HFFc6 (cell line): ENCODE measurements at places on chromosomes 7 and 10.

GRCh38 chr7:11831736-11832495, at the start of gene THSD7A:
Gene THSD7A, minus strand, starts transcription at chr7:11832198. Its CDS starts 252 bp downstream, at chr7:11831946.
- peak within 1 kb of the TSS; percentile 37 for H3K4me3 ChIP-seq
- no peaks in the 10 kb centered on the region for H3K27me3 ChIP-seq
- H3K4me1 ChIP-seq, result no peaks in the 10 kb centered on the region
- no peak for DNase-seq

DNA sequence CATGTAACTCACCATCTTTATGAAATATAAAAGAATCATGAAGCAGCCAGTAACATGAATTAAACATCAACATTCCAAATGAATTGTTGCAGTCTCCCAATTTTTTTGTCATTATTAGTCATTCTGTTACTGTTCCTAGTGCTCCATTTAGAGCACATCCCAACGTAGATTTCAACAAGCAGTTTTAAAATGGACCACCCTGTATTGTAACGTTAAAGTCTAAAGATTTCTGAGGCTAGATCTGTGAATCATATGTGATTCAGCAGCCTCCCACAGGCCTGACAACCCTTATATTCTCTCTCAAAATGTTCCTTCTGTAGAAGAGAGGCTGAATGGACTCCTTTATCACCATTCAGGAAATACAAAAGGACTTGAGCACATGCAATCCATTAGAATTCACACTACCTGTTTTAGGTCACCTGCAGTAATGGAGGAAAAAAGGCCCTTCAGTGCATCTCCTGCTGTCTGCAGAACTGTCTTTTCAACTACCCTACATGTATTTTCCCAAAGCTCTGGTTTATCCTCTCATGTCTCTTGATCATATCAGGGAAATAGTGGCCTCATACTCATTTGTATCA, 81.4 kb downstream of the CACNA2D1 start:
- no peaks in the 10 kb centered on the region for H3K36me3 ChIP-seq
- peak; percentile 73 for DNase-seq
- H3K4me3 ChIP-seq, result peak overlapping the region; percentile 70
- H3K27me3 ChIP-seq, result no peaks in the 10 kb centered on the region

DNA sequence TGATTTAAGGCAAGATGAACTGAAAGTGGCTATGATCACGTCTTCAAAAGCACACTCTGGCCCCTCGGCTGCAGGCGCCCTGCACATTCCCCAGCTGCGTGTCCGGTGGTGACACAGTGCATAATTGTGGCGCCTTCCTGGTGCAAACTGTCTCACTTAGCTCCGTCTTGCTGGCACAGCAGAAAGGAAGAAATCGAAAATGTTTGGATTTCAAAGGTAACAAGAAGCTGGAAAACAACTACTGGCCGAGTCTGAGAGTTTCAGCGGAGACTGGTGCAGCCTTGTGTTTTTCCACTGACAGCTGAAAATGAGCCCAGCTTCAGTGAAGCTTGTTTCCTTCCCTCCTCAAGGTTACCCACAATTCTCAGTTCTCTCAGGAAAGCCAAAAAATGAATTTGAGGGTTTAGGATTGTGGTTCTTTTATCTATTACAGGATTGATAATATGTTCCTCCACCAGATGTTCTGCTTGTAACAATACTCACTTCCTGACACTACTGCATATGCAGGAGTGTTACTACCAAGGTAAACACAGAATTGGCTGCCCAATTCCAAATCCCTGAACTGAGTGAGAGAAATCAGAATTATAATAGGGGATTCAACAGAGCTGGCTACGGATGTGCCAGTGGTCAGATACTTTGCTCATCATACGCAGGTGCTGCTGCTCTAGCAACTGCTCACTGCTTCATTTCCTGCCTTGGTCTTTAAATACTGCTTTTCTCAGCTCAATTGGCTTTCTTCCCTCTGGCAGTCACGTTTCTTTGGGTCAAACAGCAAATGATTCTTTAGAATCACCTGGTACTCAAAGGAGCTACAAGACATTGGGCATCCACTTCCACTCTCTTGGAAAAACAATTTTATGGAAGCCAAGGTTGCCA, 63.7 kb downstream of the TRUB1 start:
- no peak for DNase-seq
- H3K4me1 ChIP-seq, result peaks cover 16% of the 10 kb centered on the region
- H3K27me3 ChIP-seq, result peaks cover 5% of the 10 kb centered on the region; the same call in 1 of the 2 replicates
- H3K27ac ChIP-seq, result no peak overlapping the region
- H3K36me3 ChIP-seq, result no peaks in the 10 kb centered on the region
- peak overlapping the region; percentile 53 for H3K4me3 ChIP-seq

DNA sequence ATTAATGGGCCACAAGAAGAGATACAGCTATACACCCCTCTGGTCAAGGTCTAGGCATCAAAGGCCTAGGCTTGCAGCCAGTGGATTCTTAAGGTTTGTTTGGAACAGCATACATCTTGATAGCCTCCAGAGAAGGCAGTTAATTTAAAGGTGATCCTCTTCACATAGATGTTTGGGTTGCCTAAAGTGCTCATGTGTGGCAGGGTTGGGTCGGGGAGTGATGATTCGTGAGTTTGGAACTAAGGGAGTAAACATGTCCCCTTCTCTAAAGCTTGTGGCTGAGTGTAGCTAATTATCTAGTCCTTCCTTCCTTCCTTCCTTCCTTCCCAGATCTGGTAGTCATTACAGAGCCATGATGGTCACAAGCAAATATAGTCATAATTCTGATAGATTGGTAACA, 12.4 kb downstream of the PCLO start:
- no peaks in the 10 kb centered on the region for H3K4me1 ChIP-seq
- H3K27me3 ChIP-seq, result no peaks in the 10 kb centered on the region
- no peak overlapping the region for H3K27ac ChIP-seq
- H3K4me3 ChIP-seq, result no peak overlapping the region

GRCh38 chr10:101397140-101397539, 43.2 kb downstream of the BTRC start:
- H3K27me3 ChIP-seq, result no peaks in the 10 kb centered on the region
- H3K4me1 ChIP-seq, result peaks cover 11% of the 10 kb centered on the region
- no peak overlapping the region for H3K4me3 ChIP-seq
- peak overlapping the region; percentile 58 for H3K27ac ChIP-seq
- H3K36me3 ChIP-seq, result no peaks in the 10 kb centered on the region
- DNase-seq, result peak; percentile 77

GRCh38 chr7:130741331-130741995, 7.5 kb upstream of the KLF14 start:
- H3K4me1 ChIP-seq, result no peaks in the 10 kb centered on the region
- H3K27me3 ChIP-seq, result peaks cover 29% of the 10 kb centered on the region
- no peak overlapping the region for H3K4me3 ChIP-seq
- no peak overlapping the region for H3K27ac ChIP-seq

DNA sequence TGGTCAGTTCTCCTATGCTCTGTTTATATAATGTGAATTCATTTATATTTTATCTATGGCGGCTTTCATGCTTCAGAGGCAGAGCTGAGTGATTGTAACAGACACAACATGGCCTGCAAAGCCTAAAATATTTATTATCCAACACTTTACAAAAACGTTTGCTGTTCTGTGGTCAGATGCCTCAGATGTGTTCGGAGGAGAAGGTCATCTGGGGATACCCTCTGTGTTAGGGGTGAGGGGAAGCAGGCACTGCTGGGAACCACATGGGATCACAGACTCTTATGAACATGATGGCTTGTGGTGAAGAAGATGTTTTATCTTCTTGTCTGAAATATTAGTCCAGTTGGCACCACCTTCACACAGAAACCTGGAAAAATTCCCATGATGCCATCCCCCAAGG, 203.4 kb downstream of the PHTF2 start:
- no peaks in the 10 kb centered on the region for H3K36me3 ChIP-seq
- peaks cover 3% of the 10 kb centered on the region for H3K27me3 ChIP-seq
- DNase-seq, result no peak
- H3K4me1 ChIP-seq, result no peaks in the 10 kb centered on the region
- H3K27ac ChIP-seq, result no peak overlapping the region
- H3K4me3 ChIP-seq, result no peak overlapping the region

DNA sequence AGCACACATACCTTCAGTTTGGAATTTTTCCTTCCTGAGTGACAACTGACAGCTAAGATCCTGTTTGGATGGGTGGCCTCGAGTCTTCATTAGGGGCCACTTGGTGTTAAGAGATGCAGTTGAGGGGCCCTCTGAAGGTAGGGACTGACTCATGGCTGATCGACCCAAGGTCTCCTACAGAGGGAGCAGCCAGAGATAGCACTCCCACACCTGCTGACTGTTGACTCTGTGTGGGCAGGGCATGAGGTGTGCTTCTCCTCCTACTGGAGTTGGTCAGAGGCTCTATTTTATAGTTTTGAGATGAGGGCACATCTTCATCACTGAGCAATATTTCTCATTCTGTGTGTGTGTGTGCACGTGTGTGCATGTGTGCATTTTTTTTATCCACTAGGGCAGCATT, 378.8 kb upstream of the PODXL start:
- DNase-seq, result no peak
- no peak overlapping the region for H3K27ac ChIP-seq
- H3K4me1 ChIP-seq, result no peaks in the 10 kb centered on the region
- peaks cover 24% of the 10 kb centered on the region for H3K27me3 ChIP-seq
- no peak overlapping the region for H3K4me3 ChIP-seq
- H3K36me3 ChIP-seq, result no peaks in the 10 kb centered on the region

DNA sequence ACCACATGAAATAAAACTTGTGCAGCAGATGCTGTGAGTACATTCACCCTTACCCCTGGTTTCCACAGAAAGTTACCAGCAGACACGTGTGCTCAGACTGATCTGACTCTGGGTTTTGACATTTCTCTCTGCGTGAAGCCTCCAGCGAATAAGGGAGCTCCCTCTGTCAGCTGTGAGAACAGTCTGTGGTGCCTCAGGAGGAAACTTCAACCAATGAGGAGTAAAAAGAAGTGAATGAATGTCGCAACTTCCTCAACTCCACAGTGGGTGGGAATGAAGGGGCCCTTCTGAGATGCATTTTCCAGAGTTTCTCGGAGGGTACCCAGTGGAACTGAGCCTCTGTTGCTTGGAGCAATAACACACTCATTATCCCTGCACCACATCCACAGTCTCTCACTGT, 743.4 kb downstream of the TNS3 start:
- peaks cover 36% of the 10 kb centered on the region for H3K4me1 ChIP-seq
- no peak overlapping the region for H3K4me3 ChIP-seq
- H3K27ac ChIP-seq, result no peak overlapping the region

DNA sequence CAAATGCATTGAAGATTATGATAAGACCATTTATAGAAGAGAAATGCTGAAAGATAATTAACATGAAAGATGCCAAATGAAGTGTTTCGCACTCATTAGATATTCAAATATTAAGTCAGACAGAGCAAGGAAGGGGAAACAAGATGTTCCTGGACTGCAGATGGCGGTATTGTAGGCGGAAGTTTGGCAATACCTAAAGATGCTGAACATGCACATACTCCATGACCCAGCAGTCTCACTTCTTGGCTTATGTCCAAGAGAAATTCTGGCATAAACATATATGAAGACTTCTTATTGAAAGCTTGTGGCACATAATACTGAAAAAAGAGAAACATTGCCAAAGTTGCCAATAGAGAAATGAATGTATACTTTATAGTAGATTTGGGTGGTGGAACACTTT, 325.4 kb upstream of the SEMA3C start:
- no peak overlapping the region for H3K27ac ChIP-seq
- no peaks in the 10 kb centered on the region for H3K36me3 ChIP-seq
- no peak for DNase-seq
- peaks cover 12% of the 10 kb centered on the region for H3K4me1 ChIP-seq
- no peaks in the 10 kb centered on the region; the same call in 1 of the 2 replicates for H3K27me3 ChIP-seq
- no peak overlapping the region for H3K4me3 ChIP-seq

GRCh38 chr10:31147210-31147608, 115.5 kb upstream of the ZNF438 start:
- peaks cover 3% of the 10 kb centered on the region; the same call in 1 of the 2 replicates for H3K27me3 ChIP-seq
- no peaks in the 10 kb centered on the region for H3K36me3 ChIP-seq
- H3K4me3 ChIP-seq, result peak overlapping the region; percentile 49
- peaks cover 41% of the 10 kb centered on the region for H3K4me1 ChIP-seq
- DNase-seq, result peak; percentile 74

GRCh38 chr10:132571650-132572544, 34.3 kb downstream of the INPP5A start:
- DNase-seq, result peak; percentile 85
- peaks cover 8% of the 10 kb centered on the region; the same call in 1 of the 2 replicates for H3K4me1 ChIP-seq
- no peak overlapping the region; the same call in 1 of the 2 replicates for H3K27ac ChIP-seq

DNA sequence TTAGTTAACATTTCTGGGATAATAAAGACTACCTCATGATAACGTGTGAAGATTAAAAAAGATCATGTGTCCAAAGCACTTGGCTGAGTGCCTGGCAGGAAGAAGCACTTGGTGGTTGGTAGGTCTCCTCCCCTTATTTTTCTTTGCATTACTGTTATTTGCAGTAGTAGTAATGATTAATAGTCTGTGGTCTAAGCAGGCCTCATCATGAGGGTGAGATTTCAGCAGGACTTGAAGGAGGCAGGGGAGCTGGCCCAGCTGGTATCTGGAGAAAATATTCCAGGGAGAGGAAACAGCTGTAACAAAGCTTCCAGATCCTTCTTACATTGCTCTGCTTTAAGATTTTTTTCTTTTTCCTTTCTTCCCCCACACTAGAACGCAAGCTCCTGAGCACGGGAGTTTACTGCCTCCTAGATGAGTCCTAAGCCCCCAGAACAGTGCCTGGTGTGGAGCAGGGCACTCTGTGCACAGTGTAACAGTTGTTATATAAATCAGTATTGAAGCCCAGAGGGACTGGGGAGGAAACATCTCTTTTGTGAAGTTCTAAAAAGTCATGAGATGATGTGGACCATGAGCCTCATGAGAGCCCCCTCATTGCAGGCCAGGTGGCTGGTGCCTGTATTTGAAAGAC, 31.1 kb upstream of the RHEB start:
- H3K4me3 ChIP-seq, result no peak overlapping the region
- no peak overlapping the region for H3K27ac ChIP-seq
- H3K36me3 ChIP-seq, result no peaks in the 10 kb centered on the region
- no peak for DNase-seq

GRCh38 chr10:93947524-93947923, 46.2 kb upstream of the PLCE1 start:
- H3K4me1 ChIP-seq, result peaks cover 17% of the 10 kb centered on the region
- H3K4me3 ChIP-seq, result no peak overlapping the region
- peaks cover 6% of the 10 kb centered on the region for H3K27me3 ChIP-seq
- H3K36me3 ChIP-seq, result no peaks in the 10 kb centered on the region
- peak overlapping the region; percentile 19; the same call in 1 of the 2 replicates for H3K27ac ChIP-seq

DNA sequence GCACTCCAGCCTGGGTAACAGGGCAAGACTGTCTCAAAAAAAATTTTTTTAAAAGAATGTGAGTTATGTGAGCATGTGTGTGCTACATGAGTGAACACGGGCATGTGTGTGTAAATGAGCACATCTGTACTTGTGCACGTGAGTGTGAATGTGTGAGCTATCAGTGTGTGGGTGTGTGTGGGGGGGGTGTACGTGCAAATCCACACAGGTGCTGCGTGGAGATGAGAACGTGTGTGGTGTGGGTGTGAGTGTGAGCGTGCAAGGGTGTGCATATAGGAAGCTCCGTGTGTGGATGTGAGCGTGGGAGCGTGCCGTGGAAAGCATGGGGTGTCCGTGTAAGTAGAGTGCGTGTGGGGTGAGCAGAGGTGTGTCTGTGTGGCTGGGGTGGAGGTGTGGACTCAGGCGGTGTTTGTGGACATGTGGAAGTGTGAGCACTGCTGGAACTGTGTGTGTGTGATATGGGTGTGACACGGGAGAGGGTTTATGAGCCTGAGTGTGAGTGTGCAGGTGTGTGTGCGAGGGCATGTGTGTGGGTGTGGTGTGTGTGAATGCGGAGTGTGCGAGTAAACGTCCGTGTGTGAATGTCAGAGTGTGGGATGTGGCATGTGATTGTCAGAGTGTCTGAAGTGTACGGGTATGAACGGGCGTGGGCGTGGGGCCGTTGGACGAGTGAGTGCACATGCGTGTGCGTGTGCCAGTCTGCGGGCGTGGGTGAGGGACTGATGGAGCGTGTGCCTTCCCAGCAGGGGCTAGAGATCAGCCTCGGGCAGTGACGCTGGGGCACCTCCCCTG, 45.9 kb upstream of the TNRC18 start:
- H3K27me3 ChIP-seq, result peaks cover 4% of the 10 kb centered on the region
- no peak for DNase-seq
- H3K36me3 ChIP-seq, result peaks cover 10% of the 10 kb centered on the region
